Lower leg skin (tissue), 4 donors: ENCODE measurements at places on chromosomes 13 and 19. TPM values are rescaled to one million over a fixed set of nuclear protein-coding genes. Genes with fewer than 3 reads are reported as not detected.

PTGIR gene
- total RNA-seq: 3.5 TPM

ABCA7 gene
- total RNA-seq: 39.8 TPM

NR1H2 gene
- total RNA-seq: 103 TPM

CLDN10 gene
- total RNA-seq: 10.2 TPM

CDC42EP5 gene
- total RNA-seq: 11.0 TPM

FGF22 gene
- total RNA-seq: 16.1 TPM

IZUMO1 gene
- not detected for total RNA-seq

ZNF528 gene
- 14.3 TPM for total RNA-seq

NOVA2 gene
- total RNA-seq: 0.25 TPM

SIGLEC7 gene
- total RNA-seq: not detected

TMEM145 gene
- 0.88 TPM for total RNA-seq

DMPK gene
- total RNA-seq: 20.2 TPM

ZNF850 gene
- 2.2 TPM for total RNA-seq
